ENCODE measurements at places on chromosomes 13 and 19.

DNA sequence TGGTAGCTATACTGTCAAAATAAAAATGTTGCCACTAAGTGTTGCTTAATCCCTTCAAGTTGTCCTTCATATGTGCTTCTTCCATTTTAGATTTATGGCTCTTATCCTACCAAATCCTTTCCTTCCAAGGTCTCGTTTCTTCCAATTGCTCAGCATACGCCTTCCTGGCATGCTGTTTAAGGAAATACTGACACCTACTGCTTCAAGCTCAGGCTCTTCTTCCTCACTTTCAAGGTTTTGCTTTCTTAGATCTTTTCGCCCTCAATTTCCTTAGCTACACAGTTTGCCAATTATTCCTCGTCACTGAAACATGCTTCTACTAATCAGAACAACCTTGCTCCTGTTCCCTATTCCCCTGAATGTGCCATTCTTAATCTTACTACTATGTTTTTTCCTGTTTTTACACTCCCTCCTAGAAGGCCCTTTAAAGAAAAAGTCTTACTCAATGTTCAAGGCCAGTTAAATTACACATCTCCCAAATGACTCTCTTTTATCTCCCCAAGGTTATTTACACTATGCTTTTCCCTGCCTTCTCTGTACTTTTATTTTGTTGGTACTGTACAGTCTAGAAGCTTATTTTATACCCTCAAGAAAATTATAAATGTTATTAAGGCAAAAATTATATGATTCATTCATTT lies 343.1 kb downstream of the MZT1 start:
- DNase-seq: no peak

GRCh38 chr13:89951341-89951740 lies 1396.1 kb upstream of the MIR17HG start:
- no peak for DNase-seq

DNA sequence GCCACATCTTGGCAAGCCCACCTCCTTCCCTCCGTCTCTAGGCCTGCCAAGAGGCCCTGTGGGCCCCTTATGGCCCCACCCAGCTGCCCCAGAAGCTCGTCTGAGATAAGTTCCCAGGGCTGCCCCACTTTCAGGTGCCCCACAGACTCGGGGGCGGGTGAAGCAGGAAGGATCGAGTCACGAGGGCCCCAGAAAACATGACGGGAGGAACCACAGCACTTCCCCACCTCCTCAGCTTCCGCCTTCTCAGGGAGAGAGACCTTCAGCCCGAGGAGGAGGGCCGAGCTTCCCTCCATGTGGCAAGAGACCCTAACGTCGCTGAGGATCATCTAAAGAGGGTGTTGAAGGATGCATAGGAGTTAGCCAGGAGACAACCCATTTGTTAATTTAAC lies 4.5 kb upstream of the IL12RB1 start:
- peak; percentile 95 for DNase-seq

DNA sequence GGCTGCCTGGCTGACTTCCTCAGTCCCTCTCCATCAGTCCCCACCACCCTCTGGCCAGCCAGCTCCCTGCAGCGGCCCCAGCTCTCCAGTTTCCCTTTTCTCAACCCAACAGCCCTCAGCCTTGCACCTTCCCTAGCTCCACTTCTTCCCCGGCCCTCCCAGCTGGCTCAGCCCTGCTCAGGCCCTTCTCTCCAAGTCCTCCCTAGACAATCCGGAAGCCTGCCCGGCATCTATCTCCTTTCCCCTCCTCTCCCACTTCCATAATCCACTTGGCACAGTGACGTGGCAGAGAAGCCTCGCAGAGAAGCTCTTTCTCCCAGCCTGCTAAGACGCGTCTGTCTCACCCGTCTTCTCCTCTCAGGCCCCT lies 1.1 kb downstream of the UBXN6 start:
- peak; percentile 56 for DNase-seq

GRCh38 chr19:5002143-5002542 lies 33.2 kb downstream of the KDM4B start:
- DNase-seq: no peak

DNA sequence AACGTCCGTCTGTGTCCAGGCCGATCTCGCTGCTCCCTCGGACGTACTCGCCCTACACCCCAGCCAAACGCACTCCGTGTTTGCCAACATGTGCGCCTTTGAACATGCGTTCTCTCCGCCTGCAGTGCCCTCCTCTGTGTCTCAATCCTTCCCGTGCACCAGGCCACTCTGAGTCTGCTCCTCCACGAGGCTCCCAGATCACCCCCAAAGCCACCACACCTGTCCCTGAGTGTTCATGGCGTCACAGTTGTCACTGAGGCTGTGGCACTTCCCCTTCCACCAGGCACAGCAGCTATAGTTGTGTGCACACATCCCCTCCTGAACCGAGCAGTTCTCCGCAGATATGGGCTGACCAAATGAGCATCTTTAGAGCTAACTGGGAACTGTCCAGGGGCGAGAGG lies 35.6 kb downstream of the RASA3 start:
- no peak for DNase-seq

- DNase-seq: no peak
These were observed 14.3 kb downstream of the IER2 start for GRCh38 chr19:13164343-13165161.

DNA sequence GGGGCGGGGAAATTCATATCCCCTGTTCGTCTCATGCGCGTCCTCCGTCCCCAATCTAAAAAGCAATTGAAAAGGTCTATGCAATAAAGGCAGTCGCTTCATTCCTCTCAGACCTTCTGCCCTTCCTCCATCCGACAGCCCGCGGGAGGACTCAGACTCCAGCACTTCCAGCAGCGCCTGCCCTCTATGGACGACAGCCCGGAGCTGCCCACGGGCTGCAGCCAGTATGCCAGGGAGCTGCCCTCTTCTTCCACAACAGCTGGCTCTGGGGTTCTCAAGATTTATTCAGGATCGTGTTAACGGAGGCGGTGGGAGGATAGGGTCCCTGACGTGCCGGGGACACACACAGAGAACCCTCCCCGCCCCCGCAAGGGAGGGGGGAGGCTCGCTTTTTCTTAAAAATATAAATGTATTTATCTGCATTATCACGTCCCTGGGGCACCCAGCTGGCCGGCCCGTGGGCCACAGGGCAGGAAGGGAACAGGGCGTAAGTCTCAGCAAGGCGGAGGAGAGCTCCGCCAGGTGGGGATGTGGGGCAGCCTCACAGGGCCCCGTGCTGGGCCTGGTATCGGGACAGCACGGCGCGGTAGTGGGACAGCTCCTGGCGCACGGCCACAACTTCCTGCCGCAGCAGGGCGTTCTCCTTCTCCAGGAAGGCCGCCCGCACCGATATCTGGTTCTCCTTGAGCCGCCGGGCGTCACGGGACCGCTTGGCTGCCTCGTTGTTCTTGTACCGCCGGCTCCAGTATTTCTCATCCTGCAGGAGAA lies 6.7 kb downstream of the DBP start:
- DNase-seq: peak; percentile 78

- no peak for DNase-seq
These were observed 432.5 kb downstream of the FGF9 start for GRCh38 chr13:22103046-22104027.

GRCh38 chr19:50046649-50047503 lies 21.1 kb downstream of the ZNF473 start:
- DNase-seq: peak; percentile 26

DNA sequence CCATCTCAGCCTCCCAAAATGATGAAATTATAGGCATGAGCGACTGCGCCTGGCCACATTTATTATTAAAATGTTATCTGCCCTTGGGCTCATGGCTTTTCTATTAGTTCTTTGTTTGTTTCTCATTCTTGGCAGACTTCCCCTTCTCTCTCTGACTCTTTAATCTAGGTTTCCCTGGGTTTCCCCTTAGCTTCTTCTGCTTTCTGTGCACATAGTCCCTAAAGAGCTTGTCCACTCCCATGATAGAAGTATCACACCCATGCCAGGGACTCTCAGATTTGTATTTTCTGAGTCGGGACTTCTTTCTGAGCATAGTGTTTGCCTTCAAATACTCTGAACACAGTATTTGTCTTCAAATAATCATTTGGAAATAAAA lies 38.6 kb upstream of the ITM2B start:
- no peak for DNase-seq

GRCh38 chr13:41500511-41500910 lies 43.2 kb downstream of the RGCC start:
- DNase-seq: peak; percentile 62

GRCh38 chr13:29435125-29435911 lies 160.2 kb downstream of the SLC7A1 start:
- no peak for DNase-seq

DNA sequence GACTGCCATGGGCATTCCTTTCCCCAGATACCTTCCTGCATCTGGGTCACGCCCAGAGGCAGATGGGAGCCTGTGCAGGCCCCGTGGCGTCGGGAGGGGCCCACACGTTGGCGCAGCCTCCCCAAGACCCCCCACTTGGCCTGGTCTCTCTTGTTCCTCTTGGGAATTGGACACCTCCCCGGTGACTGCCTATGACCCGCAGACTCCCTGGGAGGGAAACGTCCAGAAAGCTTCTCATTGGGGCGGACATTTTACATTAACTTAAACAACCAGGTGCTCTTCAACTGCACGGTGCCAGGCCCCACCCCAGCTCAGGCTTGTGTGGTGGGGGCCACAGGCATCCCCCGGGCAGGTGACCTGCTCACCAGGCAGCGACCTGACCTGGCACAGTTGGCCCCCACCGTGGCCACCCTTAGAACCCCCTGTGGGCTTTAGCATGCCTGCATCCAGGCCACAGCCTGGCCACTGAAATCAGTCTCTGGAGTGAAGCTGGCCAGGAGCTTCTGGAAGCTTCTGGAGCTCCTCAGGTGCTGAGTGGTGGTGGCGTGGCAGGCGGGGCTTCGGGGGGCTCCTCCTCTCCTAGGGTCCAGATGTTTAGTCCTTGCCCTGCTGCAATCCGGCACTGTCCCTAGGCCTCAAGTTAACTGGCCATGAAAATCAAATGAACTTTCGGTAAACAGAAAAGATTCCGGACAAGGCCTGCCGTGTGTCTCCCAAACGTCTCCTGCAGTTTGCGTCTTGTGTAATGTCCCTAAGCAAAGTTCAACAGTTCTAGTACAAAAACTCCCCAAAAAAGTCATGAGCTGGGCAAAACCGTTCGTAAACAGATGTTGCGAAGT lies 8.5 kb upstream of the PROZ start:
- DNase-seq: no peak

DNA sequence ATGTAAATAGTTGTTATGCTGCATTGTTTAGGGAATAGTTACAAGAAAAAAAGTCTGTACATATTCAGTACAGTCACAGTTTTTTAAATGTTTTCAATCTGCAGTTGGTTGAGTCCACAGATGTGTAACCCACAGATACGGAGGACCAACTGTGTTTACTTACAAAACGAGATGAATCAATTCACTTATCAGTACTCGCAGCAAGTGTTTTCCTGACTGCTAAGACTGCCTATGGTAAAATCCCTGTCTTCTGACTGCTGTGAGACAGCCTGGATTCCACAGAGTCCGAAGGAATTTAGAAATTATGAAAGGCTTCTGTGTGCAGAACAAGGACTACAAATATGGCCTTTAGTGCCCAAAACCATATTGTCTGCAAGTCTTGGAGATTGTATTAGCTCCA lies 45.7 kb upstream of the C1QTNF9 start:
- DNase-seq: no peak

- DNase-seq: no peak
These were observed 75.4 kb upstream of the GPR183 start for GRCh38 chr13:99382428-99383133.

DNA sequence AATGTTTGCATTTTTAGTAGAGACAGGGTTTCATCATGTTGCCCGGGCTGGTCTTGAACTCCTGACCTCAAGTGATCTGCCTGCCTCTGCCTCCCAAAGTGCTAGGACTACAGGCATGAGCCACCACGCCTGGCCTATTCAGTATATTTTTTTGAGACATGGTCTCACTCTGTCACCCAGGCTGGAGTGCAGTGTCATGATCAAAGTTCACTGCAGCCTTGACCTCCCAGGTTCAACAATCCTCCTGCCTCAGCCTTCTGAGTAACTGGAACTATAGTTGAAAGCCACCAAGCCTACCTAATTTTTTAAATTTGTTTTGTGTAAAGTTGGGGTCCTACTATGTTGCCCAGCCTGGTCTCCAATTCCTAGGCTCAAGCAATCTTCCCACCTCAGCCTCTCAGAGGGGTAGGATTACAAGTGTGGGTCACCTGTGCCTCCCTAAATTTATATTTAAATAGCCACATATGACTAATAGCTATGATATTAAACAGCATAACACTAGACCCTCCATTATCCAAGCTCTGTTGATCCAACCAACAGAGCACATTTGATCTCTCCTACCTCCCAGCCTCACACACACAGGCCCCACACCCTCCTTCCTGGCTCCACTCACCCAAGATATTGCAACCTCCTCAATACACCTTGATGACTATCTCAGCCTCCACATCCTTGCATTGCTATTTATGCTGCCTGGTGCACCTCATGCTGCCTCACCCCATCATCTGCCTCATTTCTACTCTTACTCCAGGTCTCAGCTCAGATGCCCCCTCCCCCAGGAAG lies 2.1 kb upstream of the CEACAM19 start:
- DNase-seq: no peak

DNA sequence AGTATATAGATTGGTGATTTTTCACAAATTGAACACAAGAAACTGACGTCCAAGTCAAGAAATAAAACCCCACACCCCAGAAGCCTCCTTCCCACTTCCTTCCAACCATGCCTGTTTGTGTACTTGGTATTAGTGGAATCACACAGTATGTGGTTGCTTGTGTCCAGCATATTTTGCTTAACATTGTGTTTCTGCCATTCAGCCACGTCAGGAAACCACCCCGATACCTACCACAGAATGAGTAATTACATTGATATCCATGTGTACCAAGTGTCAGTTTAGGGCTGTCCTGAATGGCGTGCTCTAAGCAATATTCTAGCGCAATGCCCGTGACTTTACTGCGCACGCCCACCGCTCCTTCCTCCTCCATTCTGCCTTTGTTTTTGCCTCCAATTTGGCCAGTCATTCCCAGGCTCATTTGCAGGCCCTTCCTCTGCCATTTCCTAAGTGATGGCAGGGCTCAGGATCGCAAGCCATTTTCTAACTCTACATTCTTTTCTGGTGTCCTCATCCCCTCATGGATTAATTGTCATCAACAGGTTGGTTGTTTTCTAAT lies 25.9 kb upstream of the MPHOSPH8 start:
- DNase-seq: no peak

DNA sequence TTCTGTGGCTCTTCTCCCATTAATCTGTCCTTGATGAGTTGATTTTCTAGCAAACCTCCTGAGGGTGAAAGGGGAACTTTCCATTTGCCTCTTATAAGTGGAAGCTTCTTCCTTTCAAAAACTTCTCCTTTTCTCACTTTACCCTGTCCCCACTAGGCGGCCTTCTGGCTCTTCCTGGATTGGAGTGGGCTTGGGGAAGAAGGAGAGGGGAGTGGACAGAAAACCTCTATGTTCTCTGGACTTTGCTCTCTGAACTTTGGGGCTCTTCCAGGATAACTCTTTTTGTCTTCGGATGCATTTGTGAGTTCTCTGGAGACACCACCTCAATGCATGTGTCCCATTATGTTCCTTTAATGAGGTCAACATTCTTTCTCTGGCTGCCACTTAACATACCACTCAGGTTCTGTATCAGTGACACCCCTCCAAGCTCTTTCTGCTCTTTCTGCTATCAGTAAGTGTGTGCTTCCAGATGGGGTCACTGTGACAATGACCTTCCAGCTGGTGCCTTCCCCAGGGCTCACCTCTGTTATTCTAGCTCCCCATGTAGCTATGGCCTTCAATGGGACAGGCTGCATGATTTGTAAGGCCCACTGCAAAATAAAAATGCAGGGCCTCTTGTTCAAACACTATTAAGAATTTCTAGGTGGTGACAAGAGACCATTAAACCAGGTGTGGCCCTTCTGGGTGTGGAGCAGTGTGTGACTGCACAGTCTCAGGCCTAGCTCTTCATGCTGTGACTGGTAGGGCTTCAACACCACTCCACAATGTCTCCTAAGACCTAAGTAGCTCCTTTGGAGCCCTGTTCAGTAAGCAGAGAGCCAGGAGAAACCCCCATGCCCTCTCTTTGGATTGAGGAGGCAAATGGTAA lies 389.2 kb downstream of the EFNB2 start:
- DNase-seq: no peak
